NCI-H2227 treated with DMSO at 0.1 percent for 48 hours (cell line): ENCODE measurements at places on chromosomes 3 and 15.
A peak's percentile ranks its signal among the peaks of the same experiment; 100 is the strongest.

GRCh38 chr15:48674876-48675275, 29.4 kb upstream of the FBN1 start:
- DNase-seq: no peak

- peak; percentile 49 for DNase-seq
Observed at GRCh38 chr3:112605285-112605684, 35.7 kb downstream of the CCDC80 start.

GRCh38 chr15:73395671-73396070, 26.9 kb upstream of the HCN4 start:
- no peak for DNase-seq

GRCh38 chr3:115598216-115598615, 25.1 kb upstream of the GAP43 start:
- no peak for DNase-seq

GRCh38 chr15:69117431-69117871, 43.0 kb upstream of the GLCE start:
- DNase-seq: no peak

GRCh38 chr3:52017586-52017985, 21.9 kb upstream of the RPL29 start:
- DNase-seq: no peak

- no peak for DNase-seq
Observed at GRCh38 chr3:79654019-79654418, 113.8 kb downstream of the ROBO1 start.

- no peak for DNase-seq
Observed at GRCh38 chr15:34810443-34811129, 15.2 kb upstream of the ACTC1 start.

- no peak for DNase-seq
Observed at GRCh38 chr15:87829332-87830050, 427.0 kb downstream of the NTRK3 start.

- DNase-seq: no peak
Observed at GRCh38 chr15:43498990-43499389, 6.0 kb upstream of the TP53BP1 start.

GRCh38 chr15:66897971-66898370, 167.4 kb upstream of the SMAD3 start:
- DNase-seq: no peak

DNA sequence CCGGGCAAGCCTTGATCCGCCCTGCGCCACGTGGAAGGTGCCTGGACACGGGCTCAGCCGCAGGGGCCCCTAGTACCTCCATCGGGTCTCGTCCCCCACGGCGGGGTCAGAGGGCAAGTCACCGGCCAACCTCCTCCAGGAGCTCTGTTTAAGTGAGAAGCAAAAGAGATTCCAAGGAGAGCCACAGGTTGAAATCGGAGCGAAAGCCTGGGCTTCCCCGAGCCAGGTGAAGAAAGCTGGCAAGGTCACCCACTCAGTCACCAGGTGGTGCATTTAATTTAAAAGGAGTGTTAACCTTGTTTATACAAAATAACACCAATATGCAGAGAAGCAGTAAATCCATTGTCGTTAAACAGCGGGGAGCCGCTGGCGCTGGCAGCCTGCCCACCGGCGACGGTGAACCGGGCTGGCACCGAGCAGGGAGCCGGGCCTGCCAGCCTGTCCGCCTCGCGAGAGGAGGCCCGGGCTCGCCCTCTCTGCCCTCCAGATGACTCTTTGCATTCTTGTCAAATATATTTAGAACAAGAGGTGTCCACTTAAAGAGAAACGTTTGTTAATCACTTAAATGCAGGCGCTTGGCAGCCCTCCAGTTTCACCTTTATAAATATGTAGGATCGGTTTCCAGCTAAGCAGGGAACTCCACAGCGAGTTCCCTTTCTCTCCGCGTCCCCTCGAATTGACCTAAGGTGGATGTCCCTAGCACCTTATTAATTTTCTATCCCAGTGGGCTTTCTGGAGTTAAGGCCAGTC, 277.3 kb upstream of the NR2F2 start:
- peak; percentile 8 for DNase-seq

DNA sequence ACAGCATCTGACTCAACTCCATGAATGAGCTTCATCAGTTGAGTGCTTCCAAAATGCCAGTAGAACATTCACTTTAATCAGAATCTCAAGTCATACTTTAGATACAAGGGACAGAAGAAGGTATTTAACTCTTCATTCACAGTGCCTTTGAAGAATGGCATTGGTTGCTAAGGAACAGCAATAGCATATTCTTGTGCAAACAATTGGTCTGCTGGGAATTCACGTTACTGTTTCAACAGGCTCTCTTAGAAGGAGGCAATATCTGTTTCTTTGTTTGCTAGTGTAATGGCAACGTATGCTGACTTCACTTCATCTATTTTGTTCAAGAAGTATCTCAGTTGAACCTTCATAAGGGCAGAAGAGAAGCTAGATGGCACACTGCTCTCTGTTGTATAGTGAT, 113.9 kb downstream of the TMEM108 start:
- no peak for DNase-seq

- no peak for DNase-seq
Observed at GRCh38 chr3:27718459-27718858, 3.7 kb downstream of the EOMES start.

DNA sequence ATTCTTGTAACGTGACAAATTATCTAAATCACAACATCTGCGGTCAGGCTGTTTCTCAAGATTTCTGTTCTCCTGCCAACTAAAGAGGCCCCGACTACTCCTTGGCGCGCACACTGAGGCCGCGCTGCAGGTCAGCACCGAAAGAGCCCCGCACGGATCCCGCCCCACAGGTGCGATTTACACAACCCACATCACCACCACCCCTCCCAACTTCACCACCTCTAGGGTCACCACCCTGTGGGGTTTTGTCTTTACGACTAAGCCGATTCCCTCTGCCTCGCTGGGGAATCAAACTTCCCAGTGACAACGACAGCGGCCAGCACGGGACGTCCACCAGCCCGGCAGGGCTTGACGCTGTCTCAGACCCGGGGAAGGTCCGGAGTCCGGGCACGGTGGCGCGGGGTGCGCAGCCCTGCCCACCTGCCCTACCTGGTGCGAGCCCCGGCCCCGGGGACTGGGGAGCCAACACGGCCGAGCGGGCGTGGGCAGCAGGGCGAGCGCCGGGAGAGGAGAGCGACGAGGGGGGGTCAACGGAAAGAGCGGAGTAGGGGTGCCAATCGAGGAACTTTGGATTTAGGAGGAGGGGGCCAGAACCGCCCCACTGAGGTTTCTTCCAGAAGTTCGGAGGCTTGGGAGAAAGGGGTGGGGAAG, 764 bp downstream of the UACA start:
- DNase-seq: no peak

GRCh38 chr3:57889807-57890206, 118.4 kb upstream of the FLNB start:
- DNase-seq: no peak

DNA sequence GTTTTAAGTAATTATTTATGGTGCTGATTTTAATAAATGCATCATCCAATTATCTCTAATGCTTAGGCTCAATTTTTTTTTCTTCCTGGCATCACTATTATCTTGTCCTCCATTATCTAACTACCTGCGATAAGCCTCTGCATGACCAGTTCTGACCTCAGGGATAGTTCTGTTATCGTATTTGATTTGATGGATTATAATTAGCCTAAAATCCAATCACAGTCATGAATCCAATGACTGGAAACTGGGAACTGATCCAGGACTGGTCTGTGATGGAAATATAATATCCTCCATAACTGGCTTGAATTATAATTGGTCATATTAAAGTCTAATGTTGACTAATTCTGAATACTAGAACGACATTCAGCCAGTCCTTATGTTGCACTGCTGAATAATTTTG, 1.1 kb downstream of the MYH15 start:
- no peak for DNase-seq

GRCh38 chr3:106124818-106125217, 256.0 kb upstream of the CBLB start:
- no peak for DNase-seq

GRCh38 chr15:70407336-70407670, 309.6 kb upstream of the TLE3 start:
- no peak for DNase-seq

GRCh38 chr3:141796889-141797781, 33.9 kb downstream of the GRK7 start:
- no peak for DNase-seq

DNA sequence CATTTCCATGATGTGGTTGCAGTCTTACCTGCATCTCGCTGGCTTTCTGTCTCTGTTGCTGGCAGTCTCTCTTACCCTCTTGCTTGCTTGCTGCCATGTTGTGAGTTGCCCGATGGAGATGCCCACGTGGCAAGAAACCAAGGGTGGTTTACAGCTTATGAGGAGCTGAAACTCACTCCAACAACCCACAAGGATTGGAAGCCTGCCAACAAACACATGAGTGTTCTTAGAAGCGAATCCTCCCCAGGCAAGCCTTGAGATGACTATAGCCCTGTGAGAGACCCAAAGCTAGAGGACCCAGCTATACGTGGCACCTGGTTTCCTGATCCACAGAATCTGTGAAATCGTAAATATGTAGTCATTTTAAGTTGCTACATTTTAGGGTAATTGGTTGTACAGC, 490.9 kb upstream of the ADAMTS9 start:
- DNase-seq: no peak

GRCh38 chr15:25095179-25095578, 140.4 kb downstream of the SNRPN start:
- DNase-seq: no peak

GRCh38 chr15:99556011-99556410, 9.8 kb upstream of the MEF2A start:
- DNase-seq: no peak

- DNase-seq: peak; percentile 61
Observed at GRCh38 chr15:67863442-67863987, 23.7 kb upstream of the RNU6-1 start.

GRCh38 chr3:148246291-148246923, 451.3 kb upstream of the AGTR1 start:
- DNase-seq: no peak

GRCh38 chr3:68874551-68875348, 57.6 kb downstream of the TAFA4 start:
- no peak for DNase-seq

DNA sequence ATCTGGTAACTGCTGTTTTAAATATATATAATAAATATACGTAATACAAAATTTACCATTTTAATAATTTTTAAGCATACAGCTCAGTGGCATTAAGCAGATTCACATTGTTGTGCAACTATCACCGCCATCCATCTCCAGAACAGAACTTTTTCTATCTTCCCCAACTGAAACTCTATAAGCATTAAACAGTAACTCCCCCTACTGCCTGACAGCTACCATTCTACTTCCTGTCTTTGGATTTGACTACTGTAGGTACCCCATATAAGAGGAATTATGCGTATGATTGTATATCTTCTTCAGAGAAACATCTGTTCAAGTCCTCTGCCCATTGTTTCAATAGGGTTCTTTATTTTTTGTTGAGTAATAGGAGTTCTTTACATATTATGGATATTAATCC, 36.8 kb downstream of the EID1 start:
- no peak for DNase-seq

DNA sequence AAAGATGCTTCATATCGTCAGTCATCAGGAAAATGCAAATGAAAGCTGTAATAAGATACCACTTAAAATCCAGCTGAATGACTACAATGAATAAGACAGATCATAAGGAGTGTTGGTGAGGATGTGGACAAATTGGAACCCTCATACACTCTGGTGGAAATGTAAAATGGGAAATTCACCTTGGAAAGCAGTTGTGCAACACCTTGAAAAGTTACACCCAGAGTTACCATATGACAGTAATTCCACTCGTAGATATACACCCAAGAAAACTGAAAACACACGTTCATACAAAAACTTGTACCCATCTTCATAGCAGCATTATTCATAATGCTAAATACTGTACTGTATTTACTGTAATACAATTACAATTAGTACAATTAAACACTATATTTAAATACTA, 2.3 kb downstream of the TTC23 start:
- DNase-seq: no peak

- DNase-seq: no peak
Observed at GRCh38 chr15:68589053-68589452, 10.3 kb downstream of the CORO2B start.

GRCh38 chr3:30708472-30708871, 102.1 kb downstream of the TGFBR2 start:
- DNase-seq: no peak

DNA sequence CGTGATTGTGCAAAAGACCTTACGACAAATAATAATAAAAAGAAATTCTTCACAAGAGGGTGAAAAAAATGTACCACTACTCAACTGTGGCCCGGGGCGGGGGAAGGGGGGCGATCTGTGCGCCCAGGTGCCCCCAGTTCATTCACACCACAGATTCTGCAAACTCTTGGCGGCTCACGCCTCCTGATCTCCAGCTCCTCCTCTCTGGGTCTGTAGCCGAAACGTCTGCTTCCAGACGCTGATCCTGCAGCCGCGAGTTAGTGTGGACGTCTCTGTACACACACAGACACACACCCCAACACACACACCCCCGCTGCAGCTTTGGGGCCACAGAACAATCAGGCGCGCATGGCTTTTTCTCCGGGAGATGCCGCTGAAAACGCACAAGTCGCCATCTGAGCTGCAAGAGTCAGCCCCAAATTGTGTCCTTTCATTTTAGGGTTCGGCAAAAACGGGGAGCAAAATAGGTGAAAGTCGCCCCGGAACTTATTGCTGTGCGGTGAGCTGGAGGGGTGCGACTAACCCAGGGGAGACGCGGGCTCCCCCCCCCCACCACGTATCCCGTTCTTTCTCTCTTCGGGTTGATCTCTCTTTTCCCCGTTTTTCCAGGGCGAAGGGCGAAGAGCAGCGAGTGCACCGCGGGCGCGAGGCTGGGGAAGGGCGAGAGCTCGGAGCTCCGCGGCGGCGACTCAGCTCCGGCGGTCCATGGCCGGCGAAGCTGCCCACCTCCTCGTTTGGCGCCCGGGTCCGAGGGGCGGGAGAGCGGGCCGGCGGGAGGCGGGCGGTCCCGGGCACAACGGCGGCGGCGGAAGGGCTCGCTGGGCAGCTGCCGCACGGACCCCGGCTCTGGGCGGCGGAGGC, 505 bp upstream of the WNT5A start:
- DNase-seq: peak; percentile 49
